Stimulated activated CD8-positive, alpha-beta memory T cell treated with anti-CD3 and anti-CD28 coated beads, Interleukin-4, amount 100 ng/mL, for 1 hour (primary cell): ENCODE measurements at places on chromosomes 7 and 10.

DNA sequence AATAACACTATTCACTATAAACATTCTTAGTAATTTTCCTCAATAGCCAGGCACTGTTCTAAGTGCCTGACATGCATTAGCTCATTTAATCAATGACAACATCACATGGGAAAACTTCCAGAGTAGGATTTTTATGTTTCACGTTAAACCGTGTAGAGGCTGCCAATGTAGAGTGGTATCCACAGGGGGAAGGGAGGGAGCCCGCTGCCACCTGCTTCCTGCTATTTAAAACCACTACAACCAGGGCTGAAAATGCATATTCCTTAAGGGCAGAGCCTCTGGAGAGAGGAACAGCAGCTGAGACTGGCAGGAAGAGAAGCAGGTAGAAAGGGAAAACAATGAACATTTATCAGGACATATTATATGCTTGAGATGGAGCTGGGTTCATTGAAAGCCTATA is 684.3 kb upstream of the AUTS2 start:
- no peak for DNase-seq

GRCh38 chr7:50213622-50214017 is 90.9 kb upstream of the IKZF1 start:
- DNase-seq, result no peak

GRCh38 chr10:43962346-43963191 is 313.9 kb upstream of the ZNF32 start:
- no peak for DNase-seq

GRCh38 chr10:18100669-18101068 is 39.6 kb upstream of the CACNB2 start:
- no peak for DNase-seq

- no peak for DNase-seq
These were observed 63.0 kb downstream of the PIP4K2A start for GRCh38 chr10:22651276-22651980.

GRCh38 chr10:79254333-79255006 is 92.8 kb upstream of the PPIF start:
- no peak for DNase-seq

DNA sequence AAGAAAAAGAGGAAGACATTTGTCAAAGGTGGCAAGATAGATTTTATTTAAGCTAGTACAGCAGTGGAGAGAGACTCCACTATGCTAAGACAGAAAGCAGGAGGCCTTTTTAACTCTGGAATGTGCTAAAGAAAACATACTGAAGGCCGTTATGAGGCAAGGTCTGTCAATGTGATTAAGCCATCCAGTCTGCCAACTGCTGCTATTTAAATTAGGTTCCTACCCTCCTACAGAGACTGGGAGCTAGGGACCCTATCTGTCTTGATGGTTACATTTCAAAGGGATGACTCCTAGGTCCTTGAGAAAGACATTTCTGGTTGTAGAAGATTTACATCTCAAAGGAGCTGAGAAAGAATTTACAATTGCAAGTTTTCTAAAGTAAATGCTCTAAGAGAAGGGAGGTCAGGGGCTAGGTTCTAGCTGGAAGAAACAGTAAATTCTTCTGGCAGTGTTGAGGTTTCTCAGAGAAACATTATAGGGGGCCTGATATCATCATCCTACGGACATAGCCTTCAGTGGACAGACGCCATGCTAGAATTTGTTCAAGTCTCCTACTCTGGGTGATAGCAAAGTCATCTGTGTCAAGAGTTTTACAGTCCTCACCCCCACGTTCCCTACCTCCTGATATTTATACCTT is 211.6 kb downstream of the PHF14 start:
- DNase-seq, result no peak
